ENCODE measurements at places on chromosomes 12 and 14. TPM values are rescaled to one million over a fixed set of nuclear protein-coding genes. Genes with fewer than 3 reads are reported as not detected.

GRCh38 chr12:80195074-80195726 is 95.9 kb downstream of the OTOGL start:
- peak; percentile 67 for DNase-seq

DNA sequence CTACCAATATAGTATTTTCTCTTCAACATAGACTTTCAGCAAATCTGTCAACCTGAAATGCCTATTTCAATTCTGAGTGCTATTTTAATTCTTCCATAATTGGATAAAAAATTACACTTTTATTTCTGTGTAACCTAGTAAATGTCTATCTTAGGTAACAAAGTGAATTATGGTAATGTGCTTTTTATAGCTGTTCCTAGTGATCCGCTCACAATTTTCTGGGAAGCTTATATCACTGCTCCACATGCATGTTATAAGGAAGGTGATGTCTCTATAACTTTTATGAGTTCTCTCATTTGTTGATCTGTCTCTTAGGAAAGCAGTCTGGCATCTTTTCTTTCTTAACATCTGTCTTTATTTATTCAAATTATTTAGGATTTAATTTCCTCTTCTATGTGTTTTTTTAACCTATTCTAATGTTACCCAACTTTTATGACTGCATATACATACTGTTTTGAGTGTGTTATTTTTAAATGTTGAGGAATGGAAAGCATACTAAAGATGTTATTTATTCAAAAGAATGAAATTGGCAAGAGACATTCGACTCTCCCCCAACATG is 777.1 kb upstream of the MDGA2 start:
- DNase-seq: no peak

DNA sequence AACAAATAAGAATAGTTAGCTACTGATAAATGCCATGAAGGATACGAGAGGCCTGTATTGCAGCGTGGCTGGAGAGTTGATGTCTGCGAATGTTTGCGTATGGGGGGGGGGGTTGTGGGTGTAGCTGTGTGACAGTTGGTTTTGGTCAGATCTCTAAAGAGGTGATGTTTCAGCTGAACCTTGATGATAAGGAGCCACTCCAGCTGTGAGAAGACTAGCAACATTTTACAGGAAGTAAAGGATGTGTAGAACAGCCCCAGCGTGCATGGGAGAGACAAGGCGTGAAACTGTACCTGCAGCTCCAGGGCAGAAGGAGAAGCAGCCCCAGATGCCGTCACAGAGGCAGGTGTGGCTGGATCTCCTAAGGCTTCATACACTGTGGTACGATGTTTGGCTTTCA is 416.9 kb downstream of the TMEM132D start:
- DNase-seq: no peak

DNA sequence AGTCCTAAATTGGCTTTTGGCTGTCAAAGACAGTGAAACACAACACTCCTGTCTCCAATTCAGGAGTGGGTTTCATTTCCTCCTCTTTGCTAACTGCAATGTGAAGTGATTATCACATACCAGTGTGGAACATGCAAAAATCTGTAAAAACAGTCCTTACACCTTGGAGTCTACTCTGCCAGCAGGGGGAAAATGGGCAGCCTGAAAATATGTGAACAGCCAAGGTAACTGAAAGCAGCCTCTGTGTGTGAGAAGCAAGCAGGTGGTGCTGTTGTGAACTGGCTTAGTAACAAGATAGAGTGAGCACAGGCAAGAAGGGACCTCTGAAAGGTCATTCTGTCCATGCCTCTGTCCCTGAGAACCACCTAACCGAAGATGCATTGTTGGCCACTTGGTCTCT is 6.0 kb downstream of the PRMT8 start:
- no peak for DNase-seq

DNA sequence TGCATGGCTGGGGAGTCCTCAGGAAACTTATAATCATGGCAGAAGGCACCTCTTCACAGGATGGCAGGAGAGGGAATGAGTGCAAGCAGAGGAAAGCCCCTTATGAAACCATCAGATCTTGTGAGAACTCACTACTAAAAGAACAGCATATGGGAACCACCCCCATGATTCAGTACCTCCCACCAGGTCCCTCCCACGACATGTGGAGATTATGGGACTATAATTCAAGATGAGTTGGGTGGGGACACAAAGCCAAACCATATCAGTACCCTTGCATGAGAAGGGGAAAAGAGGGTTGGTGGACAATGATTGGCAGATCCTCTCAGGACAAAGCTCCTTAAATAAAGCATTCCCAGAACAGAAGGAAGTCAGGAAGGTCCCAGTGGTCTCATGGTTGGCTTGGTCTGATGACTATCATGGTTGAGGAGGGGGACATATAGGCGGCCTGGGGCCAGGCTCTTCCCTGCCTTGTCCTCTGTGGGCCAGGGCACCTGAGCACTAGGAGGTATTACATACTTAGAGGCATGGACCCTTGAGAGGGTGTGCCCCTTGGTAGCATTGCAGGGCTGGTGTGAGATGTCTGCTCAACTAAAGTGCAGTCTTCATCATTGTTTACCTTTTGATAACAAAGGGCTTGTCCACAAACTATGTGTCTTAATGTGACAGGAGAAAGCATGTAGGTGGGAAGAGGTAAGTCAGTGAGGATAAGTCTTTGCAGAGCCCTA is 22.2 kb downstream of the HSD17B6 start:
- DNase-seq: no peak

Gene MLXIP
- 16.1 TPM for total RNA-seq
